Peyer's patch (tissue), 4 donors: ENCODE measurements at places on chromosomes 1 and 21.

DNA sequence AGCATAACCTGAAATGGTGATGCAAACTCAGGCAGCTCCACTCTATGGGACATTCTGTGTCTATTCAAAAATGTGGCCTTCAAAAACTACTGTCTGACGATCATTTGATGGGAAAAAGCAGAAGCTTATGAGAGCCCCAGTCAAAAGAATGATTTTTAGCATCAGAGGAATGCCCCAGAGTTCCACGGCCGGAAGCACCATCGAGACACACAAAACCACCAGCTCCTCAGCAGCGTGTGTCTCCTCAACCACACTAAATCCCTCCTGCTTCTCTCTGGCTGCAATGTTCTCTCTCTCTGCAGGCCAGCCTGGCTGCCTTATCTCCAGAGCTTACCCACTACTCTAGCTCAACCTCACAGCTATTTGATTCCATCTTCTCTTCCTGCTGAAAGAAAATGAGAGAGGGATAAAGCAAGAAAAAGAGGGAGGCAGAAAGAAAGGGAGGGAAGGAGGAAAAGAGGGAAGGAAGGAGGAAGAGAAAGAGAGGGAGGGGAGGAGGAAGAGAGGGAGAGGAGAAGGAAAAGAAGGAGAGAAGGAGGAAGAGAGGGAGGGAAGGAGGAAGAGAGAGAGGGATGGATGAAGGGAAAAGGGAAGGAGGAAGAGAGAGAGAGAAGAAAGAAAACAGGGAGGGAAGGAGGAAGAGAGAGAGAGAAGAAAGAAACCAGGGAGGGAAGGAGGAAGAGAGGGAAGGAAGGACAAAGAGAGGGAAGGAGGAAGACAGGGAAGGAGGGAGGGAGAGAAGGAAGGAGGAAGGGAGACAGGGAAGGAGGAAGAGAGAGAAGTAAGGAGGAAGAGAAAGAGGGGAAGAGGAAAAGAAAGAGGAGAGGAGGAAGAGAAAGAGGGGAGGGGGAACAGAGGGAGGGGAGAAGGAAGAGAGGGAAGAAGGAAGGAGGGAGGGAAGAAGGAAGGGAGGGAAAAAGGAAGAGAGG lies 33.5 kb upstream of the LAPTM5 start:
- peak; percentile 65 for DNase-seq

DNA sequence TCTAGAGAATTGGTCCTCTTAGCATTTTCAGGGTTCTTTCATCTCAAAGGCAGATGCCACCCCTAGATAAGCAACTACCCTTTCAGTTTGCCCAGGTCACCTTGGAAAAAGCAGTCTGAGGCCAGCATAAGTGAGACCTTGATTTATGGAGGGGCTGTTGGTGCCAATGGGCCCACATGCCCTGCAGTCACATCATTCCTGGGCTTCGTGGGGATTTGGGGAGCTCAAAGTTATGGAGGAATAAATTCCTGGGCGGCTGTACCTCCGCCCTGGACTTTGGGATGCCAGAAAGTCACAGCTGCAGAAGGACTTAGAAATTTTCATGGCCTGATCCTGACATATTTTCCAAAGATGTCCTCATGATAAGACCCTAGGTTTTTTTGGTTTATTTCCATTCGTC lies 2.7 kb upstream of the SDHB start:
- no peak for DNase-seq

- no peak for DNase-seq
These were observed 34.0 kb upstream of the HUNK start for GRCh38 chr21:31838586-31839355.

- DNase-seq: no peak
These were observed 1237.2 kb downstream of the PLA2G4A start for GRCh38 chr1:188065917-188066316.
